ENCODE measurements at places on chromosomes 1 and 21. TPM values are rescaled to one million over a fixed set of nuclear protein-coding genes. Genes with fewer than 3 reads are reported as not detected.

DNA sequence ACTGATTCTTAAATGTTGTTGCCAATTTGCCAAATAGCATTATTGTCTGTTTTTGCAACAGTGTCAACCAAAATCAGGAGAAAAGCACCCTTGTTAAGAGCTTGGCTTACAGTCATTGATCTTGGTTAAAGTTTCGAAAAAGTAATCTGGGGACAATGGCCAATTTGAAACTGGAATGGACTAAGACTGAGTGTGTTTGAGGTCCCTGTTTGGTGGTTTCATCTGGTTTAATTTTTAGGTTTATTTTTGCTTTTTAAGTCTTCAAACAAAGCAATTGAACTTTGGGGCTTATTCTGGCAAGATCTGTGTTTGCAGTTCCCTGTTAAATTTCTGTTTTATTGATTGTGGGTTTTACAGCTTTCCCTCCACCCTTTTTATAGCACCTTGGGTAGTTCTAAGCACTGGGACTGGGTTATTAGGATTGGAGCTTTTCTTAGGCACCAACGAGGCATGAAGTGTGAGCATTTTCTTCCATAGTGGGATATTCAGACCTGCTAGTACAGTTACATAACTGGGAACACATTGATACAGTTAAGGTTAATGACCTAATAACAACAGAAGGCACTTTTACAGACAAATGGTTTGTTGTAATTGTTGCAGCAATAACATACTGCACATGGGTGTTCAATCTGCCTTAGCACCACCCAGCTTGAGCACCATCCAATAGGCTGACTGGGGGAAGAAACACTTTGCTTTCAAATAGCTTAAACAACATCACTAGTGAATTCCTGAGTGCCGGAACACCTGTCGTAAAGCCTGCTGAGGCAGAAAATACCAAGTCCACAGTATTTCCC, 40.6 kb upstream of the MAP10 start:
- DNase-seq, result peak; percentile 79

DNA sequence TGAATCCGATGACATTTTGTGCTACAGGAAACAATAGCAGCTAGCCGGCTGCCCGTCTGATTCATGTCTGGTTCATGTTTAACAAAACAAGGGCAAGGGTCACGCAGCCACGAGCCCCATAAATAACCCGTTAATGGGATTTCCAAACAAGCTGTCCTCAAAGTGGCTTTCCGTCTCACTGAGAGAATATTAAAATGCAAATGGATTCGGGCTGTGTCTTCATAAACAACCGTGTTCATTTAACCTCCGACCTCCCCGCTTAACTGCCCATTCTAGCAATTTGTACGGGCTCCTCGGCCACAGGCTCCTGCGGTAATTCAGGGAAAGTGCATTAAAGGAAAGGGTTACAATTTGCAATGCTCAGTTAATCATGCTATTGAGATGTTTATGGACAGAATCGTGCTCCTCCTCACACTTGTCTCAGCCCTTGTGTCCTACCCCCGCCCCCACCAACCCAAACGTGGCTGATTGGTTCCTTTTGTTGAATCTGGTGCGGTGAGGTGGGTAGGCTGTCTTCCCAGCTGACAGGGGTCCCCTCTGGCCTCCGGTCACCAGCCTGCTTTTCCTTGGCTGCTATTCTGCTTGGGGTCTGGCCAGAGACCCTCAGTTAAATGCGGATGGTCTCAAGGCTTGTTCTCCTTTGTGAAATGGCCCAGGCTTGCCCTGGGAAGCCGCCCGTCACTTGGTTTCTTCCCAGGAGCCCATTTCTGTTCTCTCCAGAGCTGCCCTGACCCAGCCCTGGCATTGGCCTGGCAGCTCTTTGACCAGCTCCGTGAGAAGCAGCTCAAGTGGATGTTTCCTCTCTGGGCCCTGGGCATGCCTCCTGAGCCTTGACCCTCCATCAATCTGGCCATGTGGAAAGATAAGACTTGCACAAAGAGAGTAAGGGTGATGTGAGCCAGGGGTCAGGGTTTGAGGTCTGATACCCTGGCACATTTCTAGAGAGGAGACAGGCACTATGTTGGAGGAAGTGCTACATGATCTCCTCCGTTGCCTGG, 200.7 kb upstream of the POU3F1 start:
- DNase-seq, result peak; percentile 95

PSMD4 gene
- 257 TPM for total RNA-seq

TMEM82 gene
- not detected for total RNA-seq

GRCh38 chr21:14488672-14489204, 57.4 kb downstream of the SAMSN1 start:
- DNase-seq, result no peak

C1orf167 gene
- total RNA-seq, result not detected

- DNase-seq, result peak; percentile 72
Observed at GRCh38 chr1:157852476-157852875, 10.9 kb upstream of the CD5L start.

DNA sequence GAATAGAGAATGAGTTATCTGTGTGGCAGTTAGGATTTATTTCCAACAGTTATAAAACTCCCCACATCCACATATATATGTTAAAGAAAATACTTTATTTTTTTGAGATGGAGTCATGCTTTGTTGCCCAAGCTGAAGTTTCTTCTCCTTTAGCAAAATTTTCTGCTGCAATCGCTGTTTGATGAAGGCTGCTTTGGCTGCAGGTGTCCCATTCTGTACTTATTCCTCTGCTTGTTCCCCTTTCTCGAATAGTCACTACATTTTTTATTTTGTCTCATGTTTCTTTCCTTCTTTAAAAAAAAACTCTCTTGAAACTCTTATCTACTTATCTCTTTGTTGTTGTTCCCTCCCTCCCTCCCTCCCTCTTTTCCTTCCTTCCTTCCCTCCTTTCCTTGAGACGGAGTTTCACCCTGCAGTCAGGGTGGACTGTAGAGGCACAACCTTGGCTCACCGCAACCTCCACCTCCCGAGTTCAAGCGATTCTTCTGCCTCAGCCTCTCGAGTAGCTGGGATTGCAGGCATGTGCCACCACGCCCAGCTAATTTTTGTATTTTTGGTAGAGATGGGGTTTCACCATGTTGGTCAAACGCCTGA, 10.6 kb downstream of the OR2W3 start:
- no peak for DNase-seq

DNA sequence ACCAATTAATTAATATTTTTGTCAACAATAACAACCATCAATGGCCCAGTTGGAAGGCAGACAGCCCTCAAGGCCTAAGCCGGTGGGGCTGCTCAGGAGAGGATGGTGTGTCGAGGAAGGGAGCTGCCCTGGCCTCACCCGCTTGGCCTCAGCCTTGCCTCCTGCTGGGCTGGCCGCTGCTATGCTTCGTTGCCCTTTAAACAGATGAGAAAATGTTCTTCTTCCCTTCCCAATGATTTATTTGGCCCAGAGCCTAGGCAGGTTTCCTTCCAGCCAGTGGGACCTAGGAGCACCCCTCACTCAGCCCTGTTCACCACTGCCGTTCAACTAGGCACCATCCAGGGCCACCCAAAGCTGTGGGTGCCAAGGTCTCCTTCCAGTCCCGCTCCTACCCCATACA, 3.1 kb upstream of the ADGRB2 start:
- DNase-seq, result peak; percentile 53

- peak; percentile 69 for DNase-seq
Observed at GRCh38 chr1:245707941-245708340, 553.2 kb downstream of the KIF26B start.

Measured in renal cortical epithelial cell (primary cell).